ENCODE measurements at places on chromosomes 3 and 15.

GRCh38 chr3:89179355-89180001, 72.1 kb downstream of the EPHA3 start:
- DNase-seq = no peak

DNA sequence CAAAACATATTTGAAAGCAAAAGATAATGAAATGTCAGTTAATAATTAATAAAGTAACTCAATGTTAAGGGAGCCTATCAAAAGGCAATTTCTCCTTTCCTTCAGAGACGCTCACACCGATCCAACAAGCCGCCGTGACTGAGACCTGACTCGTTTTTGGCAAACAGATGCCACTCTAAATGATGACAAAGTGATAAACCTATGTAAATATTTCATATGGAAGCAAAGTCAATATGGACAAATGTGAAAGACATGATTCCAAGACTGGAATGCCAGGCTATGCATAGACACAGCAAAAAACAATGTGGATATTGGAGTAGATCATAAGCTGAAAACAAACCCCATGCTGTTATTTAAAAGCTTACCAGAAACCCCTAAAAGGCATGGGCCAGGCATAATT, 137.2 kb upstream of the SUCLG2 start:
- no peak for DNase-seq

DNA sequence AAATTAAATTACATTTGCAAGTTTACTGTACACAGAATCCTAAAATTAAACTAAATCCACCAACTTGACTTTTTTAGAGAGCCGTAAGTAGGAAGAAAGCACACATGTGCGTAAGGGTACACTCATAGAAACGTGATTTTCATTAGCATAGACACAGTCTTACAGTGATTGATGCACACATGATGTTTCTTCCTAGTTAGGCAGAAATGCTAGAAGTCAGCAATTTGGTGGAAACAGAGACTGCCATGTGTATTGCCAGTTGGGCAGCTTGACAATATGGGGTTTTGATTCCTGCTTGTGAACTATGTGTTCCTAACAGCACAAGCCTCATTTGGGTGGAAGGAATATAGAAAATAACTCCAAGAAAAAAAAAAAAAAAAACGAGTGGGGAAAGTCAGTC, 878.5 kb downstream of the ROBO1 start:
- DNase-seq = no peak

DNA sequence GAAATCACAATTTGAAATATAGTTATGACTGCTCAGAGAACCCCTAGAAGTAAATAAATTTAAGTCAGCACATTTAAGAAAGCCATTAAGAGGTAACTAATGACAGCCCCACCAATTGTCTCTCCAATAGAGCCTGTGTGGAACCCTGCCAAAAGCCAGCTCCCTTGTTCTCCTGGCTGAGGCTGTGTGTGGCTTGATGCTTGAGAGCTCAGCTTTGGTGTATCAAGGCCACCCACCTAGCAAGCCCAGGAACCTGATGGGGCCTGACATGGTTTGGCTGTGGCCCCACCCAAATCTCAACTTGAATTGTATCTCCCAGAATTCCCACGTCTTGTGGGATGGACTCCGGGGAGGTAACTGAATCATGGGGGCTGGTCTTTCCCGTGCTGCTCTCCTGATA, 106.9 kb downstream of the LRRN1 start:
- no peak for DNase-seq

DNA sequence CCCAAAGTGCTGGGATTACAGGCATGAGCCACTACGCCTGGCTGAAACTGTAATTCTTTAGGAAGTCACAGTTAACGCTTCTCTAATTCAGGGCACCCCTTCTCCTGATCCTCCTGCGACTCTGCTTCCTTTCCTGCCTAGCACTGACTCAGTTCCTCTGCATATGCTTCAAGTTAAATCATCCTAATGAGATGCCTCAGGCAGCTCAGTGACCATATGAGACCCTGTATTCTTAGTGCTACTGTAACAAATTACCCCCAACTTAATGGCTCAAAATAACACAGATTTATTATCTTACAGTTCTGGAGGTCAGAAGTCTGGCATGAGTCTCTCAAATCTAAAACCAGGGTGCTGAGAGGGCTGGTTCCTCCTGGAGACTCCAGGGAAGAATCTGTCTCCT, 271.8 kb upstream of the LYSMD4 start:
- no peak for DNase-seq

DNA sequence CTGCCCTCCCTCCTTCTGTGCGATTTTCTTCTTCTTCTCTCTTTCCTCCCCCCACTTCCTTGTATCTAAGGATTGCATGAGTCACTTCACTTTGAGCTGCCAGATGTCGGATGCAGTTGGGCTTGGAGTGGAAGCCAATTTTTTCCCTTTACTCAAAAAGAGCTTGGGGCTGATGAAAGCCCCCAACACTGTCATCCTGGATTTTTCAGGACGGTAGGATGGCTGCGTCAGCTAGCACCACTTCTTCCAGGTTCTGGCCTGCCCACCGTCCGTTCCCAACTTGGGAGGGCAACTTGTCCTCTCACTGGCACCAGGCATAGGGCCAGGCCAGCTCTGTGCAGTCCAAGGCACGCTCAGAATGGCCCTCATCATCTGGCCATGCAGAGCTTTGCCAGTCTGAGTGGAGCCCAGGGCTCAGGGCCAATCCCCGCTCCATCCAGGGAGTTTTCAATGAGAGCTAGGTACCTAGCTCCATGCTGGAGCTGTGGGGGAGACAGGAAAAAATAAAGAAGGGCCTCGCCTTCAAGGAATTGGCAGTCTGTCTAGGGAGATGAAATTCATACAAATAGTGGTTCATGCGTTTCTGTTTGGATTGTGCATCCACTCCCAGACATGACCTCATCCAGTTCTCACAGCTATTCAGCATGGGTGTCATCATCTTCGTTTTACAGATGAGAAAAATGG, 47.7 kb upstream of the INSYN1 start:
- no peak for DNase-seq

All from stimulated activated CD4-positive, alpha-beta T cell treated with anti-CD3 and anti-CD28 coated beads, Interleukin-12 subunit alpha, Interleukin-12 subunit beta, amount 100 ng/mL, for 4 hours (primary cell).